ENCODE measurements at places on chromosomes 5 and 9. TPM values are rescaled to one million over a fixed set of nuclear protein-coding genes. Genes with fewer than 3 reads are reported as not detected.

RGS7BP gene
- total RNA-seq, result not detected

LHX3 gene
- 0.16 TPM for total RNA-seq

EGFL7 gene
- 1.9 TPM for total RNA-seq

- no peak for DNase-seq
These were observed 6.3 kb downstream of the CXXC5 start for GRCh38 chr5:139654464-139654863.

SLC36A2 gene
- not detected for total RNA-seq

DNA sequence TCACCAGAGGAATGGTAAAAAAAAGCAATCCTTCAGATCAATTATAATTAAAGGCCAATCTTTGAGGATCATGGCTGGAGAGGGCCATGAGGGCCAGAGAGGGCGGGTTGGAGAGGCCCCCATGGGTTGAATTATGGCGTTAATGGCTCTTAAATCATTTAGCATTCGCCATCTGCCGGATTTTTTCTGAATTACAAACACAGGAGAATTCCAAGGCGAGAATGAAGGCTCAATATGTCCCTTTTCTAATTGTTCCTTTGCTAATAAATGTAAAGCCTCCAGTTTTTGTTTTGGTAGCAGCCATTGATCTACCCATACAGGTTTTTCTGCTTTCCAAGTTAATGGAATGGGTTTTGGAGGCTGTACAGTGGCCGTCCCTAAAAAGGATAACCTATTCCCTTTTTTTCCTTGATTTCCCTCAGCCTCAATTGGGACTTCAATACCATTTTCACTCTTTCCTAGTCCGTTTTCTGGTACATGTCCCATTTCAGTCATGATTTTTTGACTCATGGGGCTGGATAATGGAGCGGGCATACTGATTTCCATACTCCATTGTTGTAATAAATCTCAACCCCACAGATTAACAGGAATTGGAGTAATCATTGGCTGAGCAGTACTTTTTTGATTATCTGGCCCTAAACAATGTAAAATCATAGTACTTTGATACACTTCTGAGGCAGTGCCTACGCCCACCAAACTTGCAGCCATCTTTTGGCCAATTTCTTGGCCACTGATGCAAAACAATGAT lies 6.7 kb upstream of the TMEM141 start:
- peak; percentile 45 for DNase-seq

ARRDC3 gene
- 36.5 TPM for total RNA-seq

DNA sequence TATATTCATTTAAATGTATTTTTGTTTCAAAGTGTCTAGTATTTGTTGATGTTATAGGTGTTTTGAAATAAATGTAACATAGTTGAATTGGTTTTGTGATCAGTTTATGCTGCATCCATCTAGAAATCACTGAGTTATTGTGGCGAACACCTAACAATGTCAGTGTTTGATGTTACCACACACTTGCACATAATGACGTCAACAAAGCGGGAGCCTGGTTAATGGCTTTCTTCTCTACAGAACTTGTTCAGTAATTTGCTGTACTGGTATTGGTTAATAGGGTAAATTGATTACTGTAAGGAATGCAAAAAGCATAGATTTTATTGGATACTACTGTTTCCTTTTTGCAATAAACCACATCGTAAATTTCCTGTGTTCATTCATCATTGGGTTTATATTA lies 133.0 kb downstream of the ATG10 start:
- peak; percentile 25 for DNase-seq

DNA sequence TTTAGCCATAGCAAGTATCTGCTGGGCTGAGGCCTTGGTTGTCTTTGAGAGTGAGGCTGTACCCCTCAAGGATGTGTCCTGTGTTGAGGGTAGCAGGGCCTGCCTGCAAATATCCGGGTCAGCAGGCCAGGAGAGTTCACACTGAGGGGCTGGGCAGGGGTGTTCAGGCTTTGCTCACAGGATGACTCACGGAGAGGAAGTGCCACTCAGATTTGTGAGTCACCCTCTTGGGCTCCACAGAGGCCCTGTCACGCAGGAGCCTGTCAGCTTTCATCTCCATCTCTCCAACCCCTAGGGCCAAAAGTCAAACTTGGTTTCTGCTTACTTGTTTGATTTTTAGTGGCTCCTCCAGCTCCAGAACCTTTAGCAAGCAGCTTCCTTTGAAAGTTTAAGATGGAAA lies 211.5 kb downstream of the SEC61B start:
- DNase-seq, result peak; percentile 81

DNA sequence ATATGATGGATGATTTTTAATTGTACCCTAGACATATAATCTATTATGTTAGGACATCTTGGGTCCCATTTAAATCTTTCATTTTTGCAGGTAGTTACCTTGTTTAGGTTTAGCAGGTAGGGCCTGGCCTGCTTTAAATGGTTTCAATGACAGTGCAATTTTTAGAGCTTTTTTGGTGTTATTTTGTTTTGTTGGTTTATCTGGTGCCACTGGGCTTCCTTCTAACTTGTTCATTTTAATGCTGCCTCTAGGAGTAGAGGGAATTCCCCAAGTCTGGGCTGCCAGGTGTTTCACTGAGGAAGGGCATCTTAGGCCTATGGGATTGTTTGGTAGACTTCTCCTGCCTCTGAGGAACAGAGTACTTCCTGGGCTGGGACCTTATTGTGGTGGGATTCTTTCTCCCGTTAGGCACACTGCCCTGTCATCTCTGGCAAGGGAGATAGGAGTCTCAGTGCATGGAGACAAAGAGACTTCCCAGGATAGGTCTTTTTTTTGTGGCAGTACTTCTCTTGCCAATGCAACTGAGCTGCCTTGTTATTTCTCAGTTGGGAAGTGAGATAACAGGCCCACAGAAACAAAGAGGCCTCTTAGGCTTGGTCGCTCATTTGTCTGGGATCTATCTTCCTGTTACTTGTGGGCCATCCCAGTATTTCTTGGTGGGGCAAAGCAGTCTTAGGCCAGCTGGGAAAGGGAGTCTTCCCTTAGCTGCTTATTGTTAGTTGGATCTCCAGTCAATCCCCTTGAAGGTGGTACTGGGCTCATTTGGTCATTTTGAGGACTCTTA lies 282.9 kb downstream of the FER start:
- DNase-seq, result no peak

FBP1 gene
- 0.21 TPM for total RNA-seq

MARVELD2 gene
- total RNA-seq, result 0.18 TPM

SYNPO gene
- total RNA-seq, result 0.10 TPM

BTNL3 gene
- total RNA-seq, result not detected

DNA sequence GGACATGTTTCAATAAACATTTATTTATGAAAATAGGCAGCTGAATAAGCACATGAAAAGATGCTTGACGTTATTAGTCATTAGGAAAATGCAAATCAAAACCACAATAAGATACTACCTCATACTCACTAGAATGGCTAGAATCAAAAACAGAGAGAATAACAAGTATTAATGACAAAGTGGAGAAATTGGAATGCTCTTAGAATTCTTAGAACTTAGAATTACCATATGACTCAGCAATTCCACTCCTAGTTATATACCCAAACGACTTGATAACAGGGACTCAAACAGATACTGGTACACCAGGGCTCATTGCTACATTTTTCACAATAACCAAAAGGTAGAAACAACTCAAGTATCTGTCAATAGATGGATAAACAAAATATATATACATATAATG lies 15.1 kb upstream of the TRIM36 start:
- no peak for DNase-seq

- no peak for DNase-seq
These were observed 166.4 kb downstream of the TLE1 start for GRCh38 chr9:81522716-81523551.

DNA sequence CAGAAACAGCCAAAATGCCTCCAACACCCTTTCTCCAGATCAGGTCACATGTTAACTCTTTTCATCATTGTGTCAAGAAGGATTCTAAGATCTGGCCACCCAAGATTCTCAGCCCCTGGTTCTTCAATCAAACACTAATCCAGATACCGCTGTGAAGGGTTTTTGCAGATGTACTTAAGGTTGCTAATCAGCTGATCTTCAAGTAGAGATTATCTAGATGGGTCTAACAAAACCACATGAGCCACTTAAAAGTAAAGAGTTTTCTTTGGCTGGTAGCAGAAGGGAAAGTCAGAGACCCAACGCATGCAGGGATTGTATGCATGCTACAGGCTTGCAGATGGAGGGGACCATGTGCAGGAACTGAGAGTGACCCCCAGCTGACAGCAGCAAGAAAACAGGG lies 267.9 kb downstream of the CDK5RAP2 start:
- DNase-seq, result no peak

GRCh38 chr5:57494104-57495098 lies 11.8 kb upstream of the ACTBL2 start:
- DNase-seq, result peak; percentile 46

- peak; percentile 47 for DNase-seq
These were observed 135.6 kb downstream of the LIFR start for GRCh38 chr5:38420691-38421390.

FCN2 gene
- total RNA-seq, result not detected

DNA sequence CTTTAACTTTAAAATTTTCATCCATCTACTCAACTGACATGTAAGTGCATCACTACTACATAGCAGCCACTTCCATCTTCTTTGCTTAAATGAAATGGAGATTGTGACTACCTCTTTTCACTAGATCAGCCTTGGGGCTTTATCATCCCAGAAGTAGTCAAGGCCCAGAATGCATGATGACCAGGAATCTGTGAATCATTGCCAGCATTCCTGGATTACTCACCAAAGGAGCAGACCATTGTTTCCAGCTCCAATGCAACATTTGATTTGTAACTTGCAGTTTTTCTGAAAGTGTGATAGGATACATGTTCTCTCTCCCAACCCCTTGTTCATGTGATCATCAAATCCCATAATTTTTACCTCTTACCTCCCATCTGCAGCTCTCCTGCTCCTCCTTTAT lies 65.1 kb downstream of the PLPPR1 start:
- no peak for DNase-seq

UBLCP1 gene
- 28.4 TPM for total RNA-seq

ZFP2 gene
- total RNA-seq, result 0.26 TPM

- DNase-seq, result no peak
These were observed 82.3 kb downstream of the SLC1A3 start for GRCh38 chr5:36688722-36689121.

GRCh38 chr5:157354800-157355199 lies 88.9 kb downstream of the CYFIP2 start:
- DNase-seq, result no peak

SMIM33 gene
- total RNA-seq, result 0.65 TPM

GRCh38 chr5:74109344-74109743 lies 483.3 kb downstream of the ARHGEF28 start:
- DNase-seq, result no peak

- DNase-seq, result no peak
These were observed 4.3 kb upstream of the NCS1 start for GRCh38 chr9:130167927-130168326.

- DNase-seq, result no peak
These were observed 14.6 kb upstream of the CFAP95 start for GRCh38 chr9:69805962-69806515.

DNA sequence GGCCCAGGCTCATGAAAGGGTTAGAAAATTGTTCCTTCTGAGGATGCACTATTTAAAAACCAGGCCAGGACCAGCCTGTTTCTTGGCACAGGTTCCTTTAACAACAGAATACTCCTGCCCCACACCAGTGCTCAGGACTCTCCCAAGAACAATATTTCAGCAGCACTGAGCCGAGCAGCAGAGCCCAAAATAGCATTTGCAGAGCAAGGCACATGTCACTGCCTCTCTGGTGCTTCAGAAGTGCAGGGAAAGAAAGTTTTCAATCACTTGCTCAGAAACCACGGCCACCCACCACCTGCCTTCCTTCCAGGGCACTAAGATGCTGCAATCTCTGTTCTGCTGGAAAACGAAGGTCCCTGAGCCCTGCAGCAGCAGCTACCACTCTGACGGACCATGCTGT lies 77.6 kb downstream of the SIL1 start:
- no peak for DNase-seq

GRCh38 chr9:88817628-88818027 lies 173.6 kb upstream of the S1PR3 start:
- DNase-seq, result no peak

C9orf43 gene
- total RNA-seq, result 0.34 TPM

- DNase-seq, result no peak
These were observed 54.4 kb upstream of the GALNT10 start for GRCh38 chr5:154136141-154136540.

GRCh38 chr5:34857161-34857560 lies 18.2 kb downstream of the TTC23L start:
- no peak for DNase-seq

- no peak for DNase-seq
These were observed 30.2 kb upstream of the WWC1 start for GRCh38 chr5:168261227-168261571.

DNA sequence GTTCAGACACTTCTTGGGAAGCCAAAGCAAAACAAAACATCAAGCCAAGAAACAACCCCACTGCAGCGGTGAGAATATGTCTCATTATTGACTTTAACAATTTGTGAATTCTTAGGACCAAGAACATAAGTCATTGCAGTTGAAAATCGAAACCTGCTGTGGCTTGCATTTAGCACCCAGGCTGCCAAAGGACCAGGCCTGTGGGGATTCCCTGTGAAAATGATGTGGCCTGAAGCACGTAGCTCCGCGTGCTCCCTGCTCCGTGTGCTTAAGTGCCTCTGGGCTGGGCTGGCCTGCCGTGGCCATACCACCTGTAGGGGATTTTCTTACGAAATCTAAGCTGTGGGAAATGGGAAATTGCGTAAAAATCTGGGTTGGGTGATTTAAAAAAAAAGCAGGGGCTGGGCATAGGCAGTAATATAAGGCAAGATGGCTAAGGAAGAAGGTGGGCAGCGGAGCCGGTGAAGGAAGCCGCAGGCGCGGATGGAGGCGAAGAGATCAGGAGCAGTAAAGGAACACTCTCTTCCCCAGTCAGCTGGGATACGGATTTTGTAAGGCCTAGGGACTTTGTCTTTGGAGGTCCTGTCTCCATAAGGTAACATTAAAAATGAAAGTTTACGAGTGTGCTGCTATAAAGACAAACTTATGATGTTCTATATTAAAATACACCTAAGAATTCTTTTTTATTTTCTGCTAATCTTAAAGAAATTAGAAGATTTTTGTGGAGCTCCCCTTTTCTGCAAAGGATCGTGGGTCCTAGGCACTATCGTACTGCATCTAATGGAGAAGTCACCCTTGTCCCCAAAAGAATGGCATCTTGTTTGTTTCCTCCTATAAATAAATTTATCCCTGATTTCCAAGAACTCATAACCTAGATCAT lies 189.6 kb upstream of the SEMA6A start:
- no peak for DNase-seq

GRCh38 chr5:1658665-1659064 lies 134.9 kb upstream of the LPCAT1 start:
- no peak for DNase-seq

- no peak for DNase-seq
These were observed 408.8 kb downstream of the ADGRV1 start for GRCh38 chr5:90967443-90967842.

DNA sequence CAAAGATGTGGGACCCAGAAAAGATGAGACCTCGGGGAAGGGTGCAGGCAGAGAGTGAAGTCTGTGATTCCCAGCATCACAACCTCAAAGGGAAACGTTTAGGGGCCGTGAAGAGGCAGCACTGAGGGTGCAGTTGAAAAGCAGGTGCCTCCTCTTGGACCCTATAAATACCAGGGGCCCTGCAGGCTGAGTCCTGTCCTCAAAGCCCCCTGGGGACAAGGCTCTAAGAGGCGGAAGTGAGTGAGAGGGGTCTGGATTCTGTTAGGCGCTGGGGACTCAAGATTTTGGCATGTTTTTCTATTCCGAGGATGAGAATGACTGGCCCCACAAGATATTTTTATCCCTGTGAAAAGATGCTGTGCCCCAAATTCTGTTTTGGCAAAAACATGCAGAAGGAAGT lies 107.8 kb downstream of the THBS4 start:
- no peak for DNase-seq
